Right cardiac atrium (tissue), 5 donors: ENCODE measurements at places on chromosomes 2 and 18. TPM values are rescaled to one million over a fixed set of nuclear protein-coding genes. Genes with fewer than 3 reads are reported as not detected.

DNA sequence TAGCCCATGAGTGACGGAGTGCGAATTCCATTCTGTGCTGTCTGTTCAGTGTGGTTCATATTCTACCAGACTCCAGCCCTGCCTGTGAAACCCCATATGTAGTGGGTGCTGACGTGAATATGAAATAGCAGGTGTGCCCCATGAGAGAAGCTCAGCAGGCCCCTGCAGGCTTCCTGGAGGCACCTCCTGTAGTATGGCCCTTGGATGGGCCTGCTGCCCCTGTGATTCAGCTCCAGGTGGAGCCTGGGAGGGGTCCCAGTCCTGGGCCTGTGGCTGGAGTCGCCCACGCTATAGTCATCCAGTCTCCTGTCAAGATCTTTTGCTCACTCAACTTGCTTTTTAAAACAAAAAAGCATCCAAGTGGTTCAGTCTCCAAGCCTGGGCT lies 125.5 kb downstream of the GLI2 start:
- DNase-seq: peak; percentile 1

GRCh38 chr2:124572934-124573634 lies 548.0 kb downstream of the CNTNAP5 start:
- no peak for DNase-seq

DNA sequence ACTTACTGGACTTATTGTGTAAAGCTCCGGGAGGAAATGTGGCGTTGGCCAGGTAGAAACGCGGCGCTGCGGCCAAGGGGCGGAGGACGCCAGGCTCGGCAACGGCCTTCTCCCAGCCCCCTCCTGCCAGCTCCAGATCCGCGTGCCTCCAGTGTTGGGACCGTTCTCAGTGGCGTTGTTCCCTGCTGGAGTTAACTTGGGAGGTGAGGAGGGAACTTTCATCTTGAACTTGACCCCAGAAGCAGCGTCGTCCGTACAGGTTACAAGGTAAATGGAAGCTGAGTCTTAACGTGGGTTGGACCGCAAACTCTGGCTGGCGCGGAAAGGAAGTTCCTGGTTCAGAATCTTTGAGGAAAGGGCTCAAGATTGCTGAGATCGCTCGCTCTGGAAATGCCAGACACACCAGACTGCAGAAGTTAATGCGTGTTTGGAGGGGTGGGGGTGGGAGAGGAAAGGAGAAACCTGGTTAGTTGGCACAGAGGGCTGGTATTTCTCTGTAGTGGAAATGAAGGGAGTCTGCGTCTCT lies 1.3 kb downstream of the TANC1 start:
- peak; percentile 34 for DNase-seq

- no peak for DNase-seq
Measured at GRCh38 chr2:237591141-237591881, 777 bp upstream of the RAB17 start.

- no peak for DNase-seq
Measured at GRCh38 chr2:49240608-49241007, 86.3 kb upstream of the FSHR start.

GRCh38 chr2:182852090-182852489 lies 14.3 kb downstream of the FRZB start:
- DNase-seq: no peak

GRCh38 chr18:34097312-34097711 lies 127.4 kb downstream of the NOL4 start:
- no peak for DNase-seq

GRCh38 chr2:120599656-120600055 lies 136.0 kb upstream of the GLI2 start:
- peak; percentile 4 for DNase-seq

- no peak for DNase-seq
Measured at GRCh38 chr2:192139813-192140212, 54.9 kb downstream of the TMEFF2 start.

DNA sequence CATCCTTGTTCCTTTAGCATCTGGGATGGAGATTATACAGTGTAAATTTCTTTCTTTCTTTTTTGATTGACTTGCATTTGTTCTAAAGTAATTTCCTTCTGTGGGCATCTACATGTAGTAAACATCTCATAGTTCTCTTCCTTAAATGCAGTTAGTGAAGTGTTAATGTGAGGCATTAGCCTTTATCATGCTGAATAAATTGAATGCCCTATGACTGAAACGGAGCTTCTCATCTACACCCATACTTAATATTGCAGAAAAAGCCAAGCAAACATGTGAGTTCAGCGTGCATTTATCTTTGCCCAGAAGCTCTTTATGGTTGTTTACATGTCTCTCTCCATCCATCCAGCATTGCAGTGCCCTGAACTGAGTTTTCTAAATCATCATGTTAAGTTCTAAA lies 58.3 kb downstream of the LYPD1 start:
- no peak for DNase-seq

- DNase-seq: no peak
Measured at GRCh38 chr2:110948027-110948674, 172.6 kb upstream of the BCL2L11 start.

GRCh38 chr2:23200068-23200786 lies 184.8 kb upstream of the KLHL29 start:
- no peak for DNase-seq

- no peak for DNase-seq
Measured at GRCh38 chr2:71001981-71002570, 7.4 kb upstream of the TEX261 start.

GRCh38 chr2:163665817-163666216 lies 70.0 kb downstream of the FIGN start:
- DNase-seq: no peak

CDH19 gene
- total RNA-seq: 27.5 TPM

C2orf81 gene
- total RNA-seq: 1.1 TPM

SERPINB4 gene
- total RNA-seq: not detected

SP3 gene
- total RNA-seq: 44.8 TPM

UGT1A8 gene
- total RNA-seq: not detected

SERPINB12 gene
- not detected for total RNA-seq

C2orf80 gene
- not detected for total RNA-seq

AQP12A gene
- not detected for total RNA-seq

TACR1 gene
- 0.11 TPM for total RNA-seq

KCNG2 gene
- 0.37 TPM for total RNA-seq

CCDC141 gene
- 88.7 TPM for total RNA-seq
